ENCODE measurements at places on chromosomes 3 and 15.

DNA sequence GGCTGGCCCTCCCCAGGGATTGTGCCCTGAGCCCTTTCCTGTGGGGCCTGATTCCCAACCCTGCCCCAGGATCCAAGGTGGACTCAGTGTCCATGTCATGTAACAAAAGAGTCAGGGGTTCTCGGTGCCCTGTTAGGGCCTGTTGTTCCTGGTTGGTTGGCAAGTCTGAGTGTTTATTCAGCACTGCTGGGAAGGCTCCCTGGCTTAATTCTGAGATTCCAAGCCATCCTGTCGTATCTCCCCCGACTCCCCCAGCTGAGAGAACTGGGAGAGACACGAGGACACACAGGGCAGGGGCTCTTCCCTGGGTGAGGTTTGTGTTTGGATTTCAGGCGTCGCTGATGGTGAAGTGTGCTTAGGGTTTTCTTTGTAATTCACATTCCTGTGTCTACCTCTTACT lies 78.3 kb downstream of the EEFSEC start:
- DNase-seq: no peak

DNA sequence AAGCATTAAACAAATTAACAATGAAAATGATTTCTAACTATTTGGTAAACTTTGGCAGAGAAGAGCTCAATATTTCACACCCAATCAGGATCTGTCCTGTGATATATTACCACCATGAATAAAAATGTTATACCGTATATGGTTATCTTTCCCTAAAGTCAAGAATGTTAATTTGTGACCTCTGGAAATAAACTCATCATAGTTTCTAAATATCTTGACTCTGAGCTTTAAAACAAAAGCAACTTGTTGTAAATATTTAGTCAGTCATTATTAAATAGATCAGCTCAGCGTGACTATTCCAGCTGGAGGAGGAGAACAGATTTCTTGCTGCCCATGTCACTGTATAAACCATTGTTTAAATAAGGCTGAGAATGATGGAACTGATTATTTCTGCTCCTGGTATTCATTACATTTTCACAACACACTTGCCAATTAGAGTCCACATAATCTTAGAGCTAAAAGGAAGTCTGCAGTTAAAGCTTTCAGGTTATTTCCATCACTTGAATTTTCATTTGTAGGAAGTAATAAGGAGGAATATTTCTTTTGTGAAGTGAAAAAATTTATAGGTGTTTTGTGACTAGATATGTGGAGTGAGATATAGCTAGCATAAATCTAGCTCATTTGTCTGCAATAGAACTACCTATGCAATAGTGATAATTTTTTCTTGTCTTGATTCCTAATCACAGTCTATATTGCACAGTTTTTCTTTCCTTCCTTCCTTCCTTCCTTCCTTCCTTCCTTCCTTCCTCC lies 106.5 kb upstream of the P2RY1 start:
- DNase-seq: no peak

GRCh38 chr3:122825460-122825859 lies 30.6 kb downstream of the SLC49A4 start:
- no peak for DNase-seq

DNA sequence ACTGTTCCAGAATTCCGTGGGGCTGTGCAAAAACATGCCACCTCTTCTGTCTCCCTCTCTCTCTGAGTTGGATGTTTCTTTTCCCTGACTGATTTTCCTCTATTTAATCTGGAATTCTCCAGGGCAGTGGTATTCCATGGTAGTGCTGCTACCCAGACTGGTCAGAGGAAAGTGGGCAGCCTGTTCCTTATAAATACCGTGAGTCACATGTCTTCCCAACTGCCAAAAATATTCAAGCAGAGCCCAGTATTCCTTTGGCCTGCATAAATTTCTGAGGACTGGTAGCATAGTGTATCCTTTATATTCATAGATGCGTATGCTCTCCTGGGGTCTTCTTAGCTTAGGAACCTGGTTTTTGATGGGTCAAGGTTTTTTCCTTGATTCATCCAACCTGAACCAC lies 40.9 kb downstream of the CEMIP start:
- DNase-seq: no peak

- DNase-seq: no peak
Observed at GRCh38 chr3:48595075-48595525, at the start of gene COL7A1. TSS of gene COL7A1 (minus strand) at chr3:48595329. CDS start at chr3:48595159, 170 bp downstream.

- DNase-seq: no peak
Observed at GRCh38 chr3:124313621-124314020, 321.7 kb upstream of the ROPN1 start.

DNA sequence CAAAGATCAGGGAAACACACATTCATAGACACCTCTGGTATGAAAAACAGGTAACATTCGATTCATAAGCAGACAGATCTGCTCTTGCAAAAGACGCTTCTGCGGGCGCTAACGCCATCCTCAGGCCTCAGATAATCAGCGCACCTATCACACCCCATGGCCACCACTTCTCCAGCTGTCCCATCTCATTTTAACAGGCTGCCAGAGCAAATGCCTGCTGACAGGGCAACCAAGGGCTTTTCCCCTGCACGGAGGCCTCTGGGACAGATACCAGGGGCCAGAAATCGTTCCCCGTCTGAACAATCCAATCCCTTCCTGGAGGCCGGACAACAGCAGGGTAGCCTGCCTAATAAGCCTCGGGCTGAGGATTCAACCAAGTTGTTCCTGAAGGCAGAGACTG lies 15.2 kb downstream of the ABCC5 start:
- DNase-seq: no peak

- peak; percentile 5 for DNase-seq
Observed at GRCh38 chr15:27844018-27844666, 255.0 kb downstream of the OCA2 start.

DNA sequence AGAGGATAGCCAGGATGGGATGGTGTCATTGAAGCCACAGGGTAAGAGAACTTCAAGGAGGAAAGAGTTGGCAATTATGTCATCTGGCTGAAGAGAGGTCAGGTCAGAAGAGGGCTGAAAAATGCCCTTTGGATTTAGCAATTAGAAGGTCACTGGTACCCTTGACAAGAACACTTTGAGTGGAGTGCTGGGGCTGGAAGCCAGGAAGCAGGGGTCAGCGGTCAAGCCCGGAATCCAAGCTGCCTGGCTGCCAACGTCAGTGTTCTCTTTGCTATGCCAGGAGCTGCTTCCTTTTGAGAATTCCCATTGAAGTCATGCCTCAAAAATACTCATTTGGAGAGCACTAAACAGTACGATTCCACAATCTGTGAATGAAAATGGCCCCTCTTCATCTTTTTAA lies 386.5 kb downstream of the SHQ1 start:
- no peak for DNase-seq

DNA sequence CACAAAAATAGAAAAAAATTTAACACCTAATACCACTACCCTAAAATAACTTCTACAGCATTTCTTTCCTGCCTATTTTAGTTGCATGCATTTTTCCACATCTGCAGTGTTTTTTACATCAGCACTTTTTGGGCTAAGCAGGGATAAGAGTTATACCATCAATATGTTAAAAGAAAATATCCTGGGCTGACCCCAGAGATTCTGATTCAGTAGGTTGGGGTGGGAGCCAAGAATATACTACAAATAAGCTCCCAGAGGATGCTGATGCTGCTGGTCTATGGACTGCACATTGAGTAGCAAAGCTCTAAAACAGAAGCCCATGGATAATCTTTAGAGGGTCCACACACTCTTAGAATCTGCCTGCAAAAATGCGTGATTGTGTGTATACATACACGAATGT lies 14.8 kb downstream of the FYCO1 start:
- no peak for DNase-seq

DNA sequence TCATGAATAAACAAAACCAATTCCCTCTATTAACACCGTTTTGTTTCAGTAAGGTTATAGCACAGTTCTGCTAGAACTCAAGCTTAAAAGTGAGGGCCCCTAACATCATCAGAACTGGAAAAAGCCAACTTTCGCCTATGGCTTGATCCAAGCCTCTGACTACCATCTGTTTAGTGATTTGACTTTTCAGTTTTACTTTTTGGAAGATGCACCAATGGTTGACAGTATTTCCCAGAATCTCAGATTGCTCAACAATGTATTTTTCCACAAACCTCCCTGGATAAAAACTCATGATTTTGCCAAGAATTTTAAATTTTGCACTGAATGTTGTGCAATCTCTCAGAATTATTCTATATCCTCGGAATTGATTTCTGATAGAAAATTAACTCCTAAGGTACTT lies 190.7 kb downstream of the LSAMP start:
- no peak for DNase-seq

GRCh38 chr3:138371070-138371965 lies 22.9 kb downstream of the MRAS start:
- DNase-seq: no peak

- DNase-seq: peak; percentile 49
Observed at GRCh38 chr3:58683466-58683865, 16.9 kb upstream of the FAM3D start.

GRCh38 chr3:177529716-177530335 lies 332.5 kb upstream of the TBL1XR1 start:
- no peak for DNase-seq

DNA sequence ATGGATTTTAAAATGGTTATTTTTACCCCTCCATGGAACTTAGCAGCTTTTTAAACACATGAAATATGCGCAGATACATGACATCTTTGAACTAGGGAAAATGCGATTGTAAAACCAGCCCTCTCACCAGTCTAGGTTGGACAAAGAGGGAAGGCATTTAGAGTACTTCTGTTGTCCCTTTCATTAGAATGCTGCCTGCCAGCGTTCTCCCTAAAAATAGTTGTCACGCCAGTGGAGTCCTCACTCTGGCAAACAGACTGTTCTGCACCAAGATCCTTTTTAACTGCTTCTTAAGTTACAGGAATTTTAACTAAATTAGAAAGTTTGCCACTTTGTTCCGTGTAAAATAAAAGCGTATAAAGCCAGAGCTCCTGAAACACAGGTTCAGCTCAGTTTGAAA lies 295.3 kb downstream of the VPS13C start:
- no peak for DNase-seq

- peak; percentile 67 for DNase-seq
Observed at GRCh38 chr3:41265011-41265545, 65.8 kb downstream of the CTNNB1 start.

GRCh38 chr15:41022487-41023090 lies 69.3 kb downstream of the CHAC1 start:
- DNase-seq: peak; percentile 55

GRCh38 chr3:188487652-188488051 lies 333.7 kb downstream of the LPP start:
- DNase-seq: no peak

DNA sequence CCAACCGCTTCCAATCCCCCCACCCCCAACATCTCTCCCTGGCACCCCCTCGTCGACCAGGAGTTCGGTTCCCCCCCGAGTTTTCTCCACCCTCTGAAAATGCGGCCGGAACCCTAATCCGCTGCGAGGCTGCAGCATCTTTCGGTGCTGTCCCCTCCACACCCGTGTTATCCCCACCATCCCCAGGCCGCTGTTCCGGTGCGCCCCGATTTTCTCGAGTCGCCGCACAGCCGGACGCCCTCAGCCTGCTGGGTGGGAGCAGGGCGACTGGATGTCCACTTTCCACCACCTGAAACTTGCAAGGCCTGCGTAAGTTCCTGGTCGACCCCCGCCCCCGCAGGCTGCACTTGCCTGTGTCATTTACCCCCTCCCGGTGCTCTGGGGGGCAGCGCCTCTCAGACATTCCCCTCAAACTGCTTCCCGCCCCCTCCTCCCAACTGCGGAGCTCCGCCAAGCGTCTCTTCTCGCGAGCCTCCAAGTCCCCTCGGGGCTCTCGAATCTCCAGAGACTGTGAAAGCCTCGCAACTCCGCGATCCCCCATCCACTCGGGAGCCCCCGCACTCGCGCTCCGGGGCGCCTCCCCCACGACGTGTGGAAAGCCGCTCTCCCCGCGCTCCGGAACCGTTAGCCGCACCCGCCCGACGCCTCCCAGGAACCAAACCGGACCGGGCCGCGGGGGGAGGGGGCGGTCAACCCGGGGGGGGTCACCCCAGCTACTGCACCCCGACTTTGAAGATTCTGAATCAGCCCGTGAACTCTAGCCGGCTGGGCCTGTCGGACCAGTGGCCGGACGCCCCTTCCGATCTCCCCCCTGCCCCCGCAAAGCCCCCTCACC lies 566 bp downstream of the ETV5 start:
- peak; percentile 72 for DNase-seq

DNA sequence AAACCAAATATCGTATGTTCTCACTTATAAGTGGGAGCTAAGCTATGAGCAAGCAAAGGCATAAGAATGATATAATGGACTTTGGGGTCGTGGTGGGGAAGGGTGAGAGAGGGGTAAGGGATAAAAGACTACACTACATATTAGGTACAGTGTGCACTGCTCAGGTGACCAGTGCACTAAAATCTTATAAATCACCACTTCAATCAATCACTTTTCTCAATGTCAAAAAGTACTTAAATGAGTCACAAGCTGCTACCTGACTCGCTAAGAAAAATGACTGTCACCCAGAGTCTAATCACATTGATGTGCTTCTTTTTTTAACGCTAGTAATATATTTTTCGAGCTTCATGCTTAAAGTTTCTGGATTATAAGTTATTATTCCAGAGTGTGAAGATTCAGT lies 95.5 kb downstream of the CBLB start:
- no peak for DNase-seq

GRCh38 chr3:40524222-40524567 lies 565 bp upstream of the ZNF621 start:
- no peak for DNase-seq

- DNase-seq: no peak
Observed at GRCh38 chr3:123096126-123096525, 29.3 kb downstream of the PDIA5 start.

- DNase-seq: peak; percentile 37
Observed at GRCh38 chr3:53709860-53710674, 136.2 kb downstream of the CHDH start.

DNA sequence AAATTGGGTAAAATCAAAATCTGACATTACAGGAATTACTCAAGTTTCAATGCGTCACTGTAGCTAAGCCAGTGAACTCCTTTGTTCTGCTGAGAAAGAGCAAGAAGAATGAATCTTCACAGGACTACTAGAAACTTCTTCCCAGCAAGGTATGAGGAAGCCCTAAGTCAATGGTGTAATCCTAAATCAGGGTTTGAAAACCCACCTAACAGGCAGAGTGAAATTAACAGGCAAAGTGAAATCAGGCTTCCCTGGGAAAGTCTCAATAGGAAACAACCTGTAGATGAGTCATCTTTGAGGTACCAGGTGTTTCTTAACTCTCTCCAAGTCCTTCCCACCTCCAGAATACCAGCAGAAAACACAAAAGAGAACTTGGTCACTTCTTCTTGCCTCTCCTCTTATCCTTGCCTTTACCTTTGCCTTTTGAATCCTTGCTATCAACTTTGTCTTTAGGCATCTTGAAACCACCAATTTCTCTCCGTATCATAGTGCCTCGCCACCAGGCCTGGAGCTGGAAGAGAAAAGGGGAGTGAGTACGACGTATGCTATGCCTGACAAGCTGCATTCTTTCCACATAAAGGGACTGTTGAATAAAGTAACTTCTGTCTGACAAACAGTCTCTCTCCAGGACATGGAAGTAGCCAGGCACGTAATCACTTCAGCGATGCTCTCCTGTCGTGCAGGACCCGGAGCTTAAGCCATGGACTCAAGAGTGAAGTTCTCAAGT lies 60.6 kb upstream of the RPL35A start:
- no peak for DNase-seq

- no peak for DNase-seq
Observed at GRCh38 chr15:37940876-37941275, 6.4 kb downstream of the TMCO5A start.
